Cerebellar nuclear complex (tissue), 1 donor: ENCODE measurements at places on chromosomes 12 and 14.

DNA sequence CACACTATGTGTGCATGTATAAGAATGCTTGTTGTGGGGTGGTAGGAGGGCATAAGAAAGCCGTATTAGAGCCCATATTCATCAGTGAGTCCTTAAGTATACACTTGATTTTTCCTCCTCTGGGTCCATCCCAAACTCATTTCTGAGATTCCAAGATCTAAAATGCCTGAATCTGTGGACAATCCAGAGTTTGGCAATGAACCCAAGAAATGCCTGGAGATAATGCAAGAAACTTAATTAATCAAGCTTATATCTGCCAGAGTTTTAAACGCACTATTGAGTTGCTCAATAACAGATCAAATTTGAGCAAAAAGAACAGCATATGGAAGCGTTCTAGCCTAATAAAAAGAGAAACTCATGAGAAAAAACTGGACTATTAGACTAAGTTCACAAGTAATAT lies 143.4 kb upstream of the NAV3 start:
- no peak for DNase-seq

GRCh38 chr14:101114726-101115515 lies 211.4 kb upstream of the RTL1 start:
- no peak for DNase-seq

GRCh38 chr12:114662512-114663177 lies 21.3 kb downstream of the TBX3 start:
- no peak for DNase-seq

GRCh38 chr14:68679746-68680467 lies 113.0 kb downstream of the ZFP36L1 start:
- DNase-seq: no peak

DNA sequence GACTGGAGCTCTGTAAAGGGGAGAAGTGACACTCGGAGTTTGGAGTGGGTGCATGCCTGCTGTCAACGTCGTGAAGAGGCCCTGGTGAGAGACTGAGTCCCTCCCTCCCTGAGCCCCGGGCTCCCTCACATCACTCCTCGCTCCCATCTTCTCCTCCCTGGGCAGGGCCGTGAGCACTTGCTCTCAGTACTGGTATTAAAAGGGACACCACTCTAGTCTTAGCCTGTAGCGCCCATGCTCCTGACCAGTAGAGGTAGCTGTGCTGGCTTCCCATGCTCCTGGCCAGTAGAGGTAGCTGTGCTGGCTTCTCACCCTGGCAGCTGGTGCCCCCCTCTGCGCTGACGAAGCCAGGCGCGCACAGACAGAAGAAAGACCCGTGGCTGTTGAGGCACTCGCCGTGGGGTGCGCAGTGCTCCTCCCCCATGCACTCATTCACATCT lies 14.7 kb downstream of the ISCA2 start:
- no peak for DNase-seq
